CD4-positive, alpha-beta T cell treated with Interleukin-12 subunit alpha and Interleukin-12 subunit beta, for 1 hour (primary cell): ENCODE measurements at places on chromosomes 7 and 10.

DNA sequence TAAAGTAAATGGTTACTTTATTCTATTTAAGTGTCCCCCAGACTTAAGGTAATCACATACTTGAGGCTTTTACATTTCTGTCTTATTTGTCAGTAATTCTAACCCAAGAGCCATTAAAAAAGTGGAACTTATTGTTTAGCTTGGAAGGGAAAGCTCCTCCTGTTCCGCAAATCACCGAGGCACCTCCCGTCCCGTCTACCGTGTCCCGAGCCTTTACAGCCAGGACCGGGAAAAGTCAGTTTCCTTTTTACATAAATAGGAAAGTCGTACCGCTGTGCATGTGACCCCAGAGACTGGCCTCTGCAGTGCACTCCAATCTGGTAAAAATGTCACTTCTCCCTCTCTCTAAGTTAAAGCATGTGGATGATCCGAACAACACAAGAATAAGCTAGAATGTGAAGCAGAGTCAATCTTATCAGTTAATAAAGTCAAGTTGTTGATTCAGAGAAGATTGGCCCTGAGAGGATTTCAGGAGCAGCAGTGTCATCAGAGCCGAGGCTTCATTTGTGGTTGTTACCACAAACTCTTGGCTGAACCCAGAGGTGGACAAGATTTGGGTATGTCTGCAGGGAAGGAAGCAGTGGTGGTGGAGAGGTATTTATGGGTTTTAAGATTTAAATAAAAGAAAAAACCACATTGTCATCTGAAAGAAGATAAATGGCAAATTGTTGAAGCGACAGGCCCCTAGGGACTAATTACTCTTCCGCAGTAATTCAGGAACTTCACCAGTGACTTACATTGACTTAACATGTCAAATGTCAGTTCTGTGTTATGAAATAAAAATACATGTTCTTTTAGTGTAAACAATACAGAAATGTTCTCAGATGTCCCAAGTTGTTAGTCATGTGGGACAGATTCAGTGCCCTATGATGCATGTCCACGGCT is 316.6 kb upstream of the ZNF32 start:
- DNase-seq: no peak

GRCh38 chr10:133332936-133333699 is 3.6 kb downstream of the CALY start:
- no peak for DNase-seq

DNA sequence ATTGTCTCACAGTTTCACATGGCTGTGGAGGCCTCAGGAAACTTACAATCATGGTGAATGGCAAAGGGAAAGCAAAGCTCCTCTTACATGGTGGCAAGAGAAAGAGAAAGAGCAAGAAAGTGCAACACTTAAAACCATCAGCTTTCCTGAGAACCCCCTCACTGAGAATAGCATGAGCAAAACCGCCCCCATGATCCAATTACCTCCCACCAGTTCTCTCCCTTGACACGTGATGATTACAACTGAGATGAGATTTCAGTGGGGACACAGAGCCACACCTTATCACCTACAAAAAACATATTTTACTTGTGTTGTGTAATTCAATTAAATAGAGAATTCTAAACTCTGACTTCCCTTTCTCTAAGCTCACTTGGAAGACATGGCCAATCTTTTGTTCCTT is 80.2 kb downstream of the SEMA3C start:
- no peak for DNase-seq

DNA sequence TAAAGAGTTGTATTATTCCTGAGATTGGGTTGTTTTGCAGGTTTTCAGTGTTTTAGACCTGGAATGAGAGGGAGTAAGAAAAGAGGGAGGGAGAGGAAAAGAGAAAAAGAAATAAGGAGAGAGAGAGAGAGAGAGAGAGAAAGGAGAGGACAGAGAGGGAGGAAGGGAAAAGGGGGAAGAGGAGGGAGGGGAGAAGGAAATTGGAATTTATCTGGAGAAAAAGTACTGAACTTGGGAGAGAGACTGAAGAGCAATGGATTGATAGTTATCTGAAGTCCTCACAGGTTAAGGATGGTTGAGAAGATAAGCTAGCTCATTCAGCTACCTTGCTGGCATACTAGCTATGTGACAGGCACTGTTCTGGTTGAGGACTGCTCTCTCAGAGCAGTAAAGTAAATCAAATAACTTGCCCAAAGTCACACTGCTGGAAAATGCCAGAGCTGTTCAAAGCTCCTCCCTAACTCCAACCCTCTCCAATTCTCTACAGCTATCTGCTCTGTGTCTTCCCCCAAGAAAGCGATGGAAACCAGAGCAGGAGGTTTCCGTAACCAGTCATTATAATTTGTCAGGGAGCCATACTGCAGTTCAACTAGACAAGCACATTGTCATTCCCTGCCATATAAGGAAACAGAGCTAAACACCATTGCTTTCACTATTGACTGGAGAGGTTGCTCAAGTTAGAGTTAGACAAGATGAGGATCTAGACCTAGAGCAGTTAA is 10.7 kb downstream of the CALD1 start:
- DNase-seq: no peak

DNA sequence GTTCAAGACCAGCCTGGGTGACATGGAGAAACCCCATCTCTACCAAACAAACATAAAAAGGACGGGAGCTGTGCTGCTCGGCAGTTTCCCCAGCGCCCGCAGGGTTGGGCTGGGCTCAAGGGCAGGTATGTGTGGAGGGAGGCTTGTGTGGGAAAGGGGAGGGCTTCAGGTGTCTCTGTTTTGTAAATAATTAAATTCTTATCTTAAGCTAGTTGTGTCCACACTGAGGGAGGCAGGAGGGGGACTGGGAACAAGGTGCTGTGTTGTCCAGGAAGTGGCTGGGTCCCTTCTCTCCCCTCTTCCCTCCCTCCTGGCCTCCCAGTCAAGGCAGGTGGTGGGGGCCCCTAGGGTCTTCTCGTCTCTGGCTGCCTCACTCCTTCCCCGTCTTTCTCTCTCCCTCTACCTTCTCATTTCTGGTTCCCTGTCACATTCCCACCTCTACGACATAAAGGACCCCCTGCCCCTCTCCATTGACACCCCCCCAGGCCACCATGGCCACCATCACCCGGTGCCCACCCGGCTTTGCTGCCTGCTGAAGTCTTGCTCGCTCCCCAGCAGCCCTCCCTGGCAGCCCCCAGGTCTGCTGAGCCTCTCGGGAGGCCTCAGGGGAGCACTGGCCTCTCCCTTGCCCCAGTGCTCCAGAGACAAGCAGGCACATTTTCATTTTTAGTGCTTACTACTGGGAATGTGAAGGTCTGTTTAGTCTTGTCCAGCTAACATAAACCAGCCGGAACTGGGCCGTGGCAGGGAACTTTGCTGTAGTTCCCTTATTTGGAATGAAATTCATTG is 19.3 kb downstream of the NEURL1 start:
- DNase-seq: no peak

GRCh38 chr7:51593628-51594027 is 277.0 kb upstream of the COBL start:
- DNase-seq: no peak
